HCEC 1CT (cell line): ENCODE measurements at places on chromosomes 3 and 15.

DNA sequence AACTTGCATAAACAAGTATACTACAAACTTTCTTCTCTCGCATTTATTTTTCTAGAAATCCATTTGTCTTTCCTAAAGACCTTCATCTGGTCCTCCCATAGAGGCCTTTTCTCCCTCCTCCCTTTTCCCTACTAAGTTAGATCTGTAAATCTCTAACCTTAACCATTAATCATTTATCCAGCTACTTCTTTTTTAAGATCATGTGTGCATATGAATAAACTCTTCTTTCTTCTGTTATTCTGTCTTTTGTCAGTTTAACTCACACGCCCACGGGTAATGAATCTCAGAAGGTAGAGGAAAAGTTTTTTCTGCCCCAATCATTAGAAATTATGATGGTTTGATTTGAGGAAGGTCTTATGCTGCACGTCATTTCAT, 48.7 kb upstream of the FHIT start:
- no peak for DNase-seq

DNA sequence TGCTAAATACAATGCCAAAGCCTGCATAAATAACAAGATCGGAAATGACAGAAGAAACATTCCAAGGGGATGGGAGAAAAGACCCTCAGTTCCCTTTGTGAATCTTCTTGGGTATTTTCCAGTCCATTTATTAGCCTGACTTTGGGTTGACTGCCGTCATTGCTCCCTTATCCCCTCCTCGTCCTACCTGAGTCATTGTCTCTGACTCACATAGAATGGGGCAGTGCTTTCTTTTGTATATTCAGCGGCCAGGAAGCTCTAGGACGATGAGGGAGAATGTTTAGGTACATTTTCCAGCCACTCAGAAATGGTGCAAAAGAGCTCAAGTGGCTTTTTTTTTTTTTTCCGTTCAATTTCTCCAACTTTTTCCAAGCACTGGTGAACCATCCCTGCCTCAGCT, 71.6 kb downstream of the KAT2B start:
- DNase-seq: peak; percentile 19

GRCh38 chr3:12591997-12592715, 35.3 kb downstream of the MKRN2 start:
- DNase-seq: no peak

DNA sequence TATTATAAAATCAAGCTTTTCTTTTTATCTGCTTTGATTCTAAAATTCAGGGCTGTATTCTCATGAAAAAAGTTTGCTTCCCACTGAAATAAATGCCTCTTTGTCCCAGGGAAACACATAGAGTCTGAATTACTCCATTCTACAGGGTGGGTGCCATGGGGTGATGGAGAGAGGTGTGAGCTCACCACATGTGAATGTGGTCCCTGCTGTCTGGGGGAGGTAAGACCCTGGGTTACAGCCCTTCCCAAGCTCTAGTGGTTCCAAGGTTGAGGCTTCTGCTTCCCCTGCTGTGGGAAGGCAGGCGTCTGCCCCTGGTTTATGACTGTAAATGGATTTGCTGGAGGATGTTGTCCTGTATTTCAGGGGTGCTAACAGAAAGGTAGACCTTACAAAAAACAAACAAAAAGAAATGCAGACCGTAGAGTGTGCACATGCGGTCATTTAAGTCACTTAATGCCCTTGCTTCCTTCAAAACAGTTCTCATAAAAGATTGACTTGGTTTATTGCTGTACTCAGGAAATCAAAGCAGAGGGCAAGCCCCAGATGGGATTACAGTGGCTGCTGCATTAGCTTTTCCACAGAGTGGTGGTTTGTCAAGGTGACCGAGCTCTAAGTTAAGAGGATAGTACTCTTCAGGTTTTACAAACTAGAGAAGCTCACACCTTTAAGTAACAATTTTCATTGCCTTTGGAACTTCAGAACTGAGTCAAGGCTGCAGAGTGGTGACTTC, 49.2 kb downstream of the CTDSPL start:
- no peak for DNase-seq

DNA sequence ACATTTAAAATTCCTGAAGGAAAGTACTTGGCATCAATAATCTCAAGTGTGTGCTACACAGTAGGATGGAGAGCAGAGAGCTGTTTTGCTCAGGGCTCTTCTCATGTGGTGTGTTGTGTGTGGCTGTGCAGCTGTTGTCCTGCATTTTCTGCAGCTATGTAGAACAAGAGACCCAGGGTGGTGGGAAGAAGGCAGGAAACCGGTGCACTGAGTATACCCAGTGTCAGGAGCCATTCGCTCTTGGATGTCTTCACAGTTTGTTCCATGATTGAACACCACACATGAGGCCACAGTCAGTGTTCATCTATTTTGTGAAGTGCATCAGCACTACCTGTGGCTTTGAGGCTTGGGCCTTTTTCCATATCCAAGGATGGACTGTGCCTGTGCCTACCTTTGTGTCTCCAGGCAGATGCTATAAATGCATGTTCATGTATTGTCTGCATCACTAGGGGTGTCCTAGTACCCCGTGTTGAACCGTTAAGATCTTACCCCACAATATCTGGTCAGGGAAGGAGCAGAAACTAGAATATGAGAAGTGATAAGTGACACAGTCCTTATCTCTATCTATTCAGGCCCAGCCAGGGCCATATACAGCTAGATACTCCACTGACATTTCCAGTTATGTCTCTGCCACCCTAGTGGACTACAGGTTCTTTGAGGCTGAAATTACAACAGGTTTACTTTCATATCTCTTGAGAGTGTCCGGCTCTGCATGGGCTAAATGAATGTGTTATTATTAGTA, 194.3 kb downstream of the NR2F2 start:
- DNase-seq: no peak

GRCh38 chr15:45187894-45188830, at the start of gene SHF:
SHF (minus strand) TSS chr15:45187966; CDS start chr15:45187951, 15 bp downstream.
- DNase-seq: no peak
